ENCODE measurements at places on chromosomes 11 and 22.

- no peak for DNase-seq
Observed at GRCh38 chr22:23621082-23621780, 10.9 kb downstream of the DRICH1 start.

DNA sequence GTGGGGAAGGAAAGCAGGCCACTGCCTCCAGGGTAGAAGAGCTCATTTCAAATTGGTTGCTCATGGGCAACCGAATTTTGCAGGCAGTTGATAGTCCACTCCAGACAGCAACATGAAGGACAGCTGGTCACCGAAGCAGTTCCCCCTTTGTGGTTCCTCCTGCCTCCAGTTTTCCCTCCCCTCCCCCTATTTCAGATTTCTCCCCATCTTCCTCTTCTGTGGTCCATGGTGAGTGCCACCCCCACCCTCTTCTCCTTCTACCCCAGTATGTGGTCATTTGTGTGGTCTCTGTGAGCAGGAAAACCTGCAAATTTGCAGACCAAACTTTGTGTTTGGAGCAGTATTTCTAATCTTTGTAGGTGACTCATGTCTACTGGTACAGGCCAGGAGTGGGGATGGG, 38.2 kb upstream of the PAK1 start:
- no peak for DNase-seq

DNA sequence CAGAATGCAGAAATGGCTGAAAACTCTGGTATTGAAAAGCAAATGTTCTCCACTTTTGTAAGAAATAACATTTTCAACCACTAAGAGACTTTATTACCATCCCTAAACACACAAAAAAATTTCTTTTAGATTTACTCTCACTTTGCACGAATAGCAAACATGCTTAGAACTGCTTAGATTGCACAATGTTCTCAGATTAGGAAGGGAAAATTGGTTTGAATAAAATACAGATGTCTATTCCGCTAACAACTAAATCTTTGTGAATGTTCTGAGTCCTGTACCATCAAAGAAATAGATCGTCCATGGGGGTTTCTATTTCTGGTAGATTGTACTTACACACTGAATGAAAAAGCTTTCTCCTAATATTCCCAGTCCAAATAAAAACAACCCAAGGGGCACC, 40.1 kb downstream of the BDNF start:
- DNase-seq: no peak

DNA sequence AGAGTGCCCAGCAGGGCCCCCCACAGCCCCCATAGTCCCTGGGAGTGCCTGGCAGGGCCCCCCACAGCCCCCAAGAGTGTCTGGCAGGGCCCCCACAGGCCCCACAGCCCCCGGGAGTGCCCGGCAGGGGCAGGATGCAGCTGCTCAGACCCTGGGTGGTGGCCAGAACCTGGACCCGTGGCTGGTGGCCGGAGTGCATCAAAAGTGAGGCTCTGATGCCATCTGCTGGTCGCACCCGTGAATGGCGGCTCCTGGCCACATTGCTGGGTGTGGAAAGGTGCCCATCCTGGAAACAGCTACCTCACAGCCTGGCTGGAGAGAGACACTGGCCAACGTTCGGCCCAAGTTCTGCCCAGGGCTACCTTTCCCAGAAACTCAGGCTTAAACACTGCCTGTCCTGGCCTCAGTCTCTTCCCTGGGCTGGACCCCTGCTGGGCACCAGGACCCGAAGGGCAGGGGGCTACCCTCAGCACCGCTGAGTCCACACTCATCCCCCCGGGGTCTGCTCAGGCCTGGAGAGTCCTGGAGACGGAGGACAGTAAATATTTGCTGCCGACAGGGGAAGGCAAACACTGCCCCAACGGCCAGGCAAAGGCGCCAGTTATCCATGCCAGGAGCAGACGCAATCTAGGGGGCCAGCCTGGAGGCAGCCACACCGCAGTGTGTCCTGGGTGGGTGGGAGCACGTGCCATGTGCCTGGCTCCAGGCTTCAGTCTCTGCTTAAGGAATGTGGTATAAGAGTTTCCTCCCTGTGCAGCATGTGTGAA, 4.4 kb downstream of the INS start:
- DNase-seq: peak; percentile 71

DNA sequence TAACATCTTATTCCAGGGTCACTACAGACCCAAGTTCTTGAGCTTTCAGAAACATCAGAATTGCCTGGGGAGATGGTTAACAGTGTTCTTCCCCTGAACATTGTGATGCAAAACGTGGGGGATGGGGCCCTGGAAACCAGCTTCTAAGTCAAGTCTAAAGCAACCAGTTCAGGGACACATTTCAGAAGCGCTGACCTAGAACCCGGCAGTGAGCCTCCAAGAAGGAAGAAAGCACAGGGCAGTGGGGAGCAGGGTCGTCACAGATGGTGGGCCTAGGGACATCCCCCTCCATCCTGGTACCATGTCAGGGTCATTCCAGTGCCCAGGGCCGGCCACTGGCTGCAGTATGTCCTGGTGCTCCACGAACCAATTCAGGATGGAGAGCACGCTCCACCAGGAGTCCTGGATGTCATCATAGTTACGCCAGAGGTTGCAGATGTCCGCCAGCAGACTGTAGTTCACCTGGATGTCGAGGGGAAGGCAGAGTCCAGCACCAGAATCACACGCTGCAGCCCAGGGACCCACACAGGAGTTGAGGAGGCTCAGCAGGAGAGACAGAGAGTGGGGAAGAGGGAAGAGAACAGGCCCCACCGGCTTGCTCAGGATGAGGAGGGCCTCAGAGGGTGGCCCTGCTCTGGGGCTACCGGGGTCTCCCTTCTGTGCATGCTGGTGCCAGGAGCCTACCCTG, 5.0 kb downstream of the NAGA start:
- no peak for DNase-seq

All from cerebellum (tissue), 4 donors.